ENCODE measurements at places on chromosomes 6 and 20. TPM values are rescaled to one million over a fixed set of nuclear protein-coding genes. Genes with fewer than 3 reads are reported as not detected.

Gene RIMS4
- not detected for total RNA-seq

Gene LBP
- total RNA-seq: not detected

Gene GRM1
- not detected for total RNA-seq

Gene DLK2
- total RNA-seq: 1.5 TPM

GRCh38 chr6:113643407-113643770, 213.8 kb upstream of the MARCKS start:
- H3K36me3 ChIP-seq: no peaks in the 10 kb centered on the region
- H3K4me3 ChIP-seq: no peak overlapping the region
- DNase-seq: no peak
- H3K4me1 ChIP-seq: no peaks in the 10 kb centered on the region
- no peak overlapping the region for H3K27ac ChIP-seq
- peaks cover 2% of the 10 kb centered on the region for H3K27me3 ChIP-seq

DNA sequence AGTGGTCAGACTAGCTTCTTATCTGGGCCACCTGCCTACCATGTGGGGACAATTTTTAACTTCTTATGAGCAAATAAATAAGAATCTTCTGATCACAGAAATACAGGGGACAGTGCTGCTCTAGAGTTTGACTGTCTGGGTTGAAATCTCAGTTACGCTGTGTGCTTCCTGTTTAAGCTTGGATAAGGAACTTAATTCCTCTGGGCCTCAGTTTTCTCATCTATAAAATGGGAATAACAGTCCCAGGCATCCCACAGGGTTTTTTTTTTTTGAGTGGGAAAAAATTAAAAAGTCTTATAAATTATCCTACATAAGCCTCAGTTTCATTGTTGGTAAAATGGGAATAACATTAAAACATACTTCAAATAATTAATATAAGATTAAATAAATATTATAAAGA, 340.9 kb downstream of the ESR1 start:
- H3K4me1 ChIP-seq: peaks cover 6% of the 10 kb centered on the region
- no peak overlapping the region for H3K27ac ChIP-seq
- H3K27me3 ChIP-seq: no peaks in the 10 kb centered on the region
- H3K36me3 ChIP-seq: peaks cover 54% of the 10 kb centered on the region
- H3K4me3 ChIP-seq: no peak overlapping the region
- DNase-seq: no peak

DNA sequence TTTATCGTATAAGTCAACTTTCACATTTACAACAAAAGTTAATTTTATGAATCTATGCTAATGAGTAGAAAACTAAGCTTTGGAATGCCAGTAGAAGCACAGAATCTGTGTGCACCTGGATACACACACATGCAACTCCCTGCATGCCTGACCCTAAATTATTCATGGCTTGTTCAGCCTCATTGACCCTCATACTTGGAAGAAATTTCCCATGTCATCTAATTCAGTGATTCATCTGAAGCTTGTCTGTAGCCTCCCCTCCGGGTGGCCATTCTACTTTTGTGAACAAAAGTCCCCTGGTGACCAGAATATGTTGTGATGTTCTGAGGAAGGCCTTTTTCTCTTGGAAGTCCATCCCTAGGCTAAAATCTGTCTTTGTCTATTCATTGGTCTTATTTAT, 1078.4 kb downstream of the KIF16B start:
- H3K27me3 ChIP-seq: no peaks in the 10 kb centered on the region
- no peaks in the 10 kb centered on the region for H3K4me1 ChIP-seq
- no peak overlapping the region for H3K4me3 ChIP-seq
- H3K27ac ChIP-seq: no peak overlapping the region
- no peak for DNase-seq

DNA sequence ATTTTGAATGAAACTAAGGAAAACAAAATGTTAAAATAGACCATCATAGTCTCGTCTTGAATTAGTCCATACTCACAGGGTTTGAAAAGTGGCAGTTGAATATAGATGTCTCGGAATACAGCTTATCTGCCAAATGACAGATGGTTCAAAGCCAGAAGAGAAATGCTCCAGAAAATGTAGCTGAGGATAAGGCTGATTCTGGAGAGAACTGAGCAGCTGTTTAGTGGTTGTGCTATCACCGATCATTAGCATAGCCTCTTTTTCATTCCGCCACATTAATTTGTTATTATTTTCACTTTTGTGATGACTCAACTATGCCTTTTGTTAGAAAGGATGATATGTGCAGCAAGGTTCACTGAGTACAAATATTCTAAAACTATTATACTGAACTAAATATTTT, 390.2 kb upstream of the MAN1A1 start:
- H3K27ac ChIP-seq: no peak overlapping the region
- H3K4me1 ChIP-seq: no peaks in the 10 kb centered on the region
- H3K4me3 ChIP-seq: no peak overlapping the region
- H3K36me3 ChIP-seq: no peaks in the 10 kb centered on the region

DNA sequence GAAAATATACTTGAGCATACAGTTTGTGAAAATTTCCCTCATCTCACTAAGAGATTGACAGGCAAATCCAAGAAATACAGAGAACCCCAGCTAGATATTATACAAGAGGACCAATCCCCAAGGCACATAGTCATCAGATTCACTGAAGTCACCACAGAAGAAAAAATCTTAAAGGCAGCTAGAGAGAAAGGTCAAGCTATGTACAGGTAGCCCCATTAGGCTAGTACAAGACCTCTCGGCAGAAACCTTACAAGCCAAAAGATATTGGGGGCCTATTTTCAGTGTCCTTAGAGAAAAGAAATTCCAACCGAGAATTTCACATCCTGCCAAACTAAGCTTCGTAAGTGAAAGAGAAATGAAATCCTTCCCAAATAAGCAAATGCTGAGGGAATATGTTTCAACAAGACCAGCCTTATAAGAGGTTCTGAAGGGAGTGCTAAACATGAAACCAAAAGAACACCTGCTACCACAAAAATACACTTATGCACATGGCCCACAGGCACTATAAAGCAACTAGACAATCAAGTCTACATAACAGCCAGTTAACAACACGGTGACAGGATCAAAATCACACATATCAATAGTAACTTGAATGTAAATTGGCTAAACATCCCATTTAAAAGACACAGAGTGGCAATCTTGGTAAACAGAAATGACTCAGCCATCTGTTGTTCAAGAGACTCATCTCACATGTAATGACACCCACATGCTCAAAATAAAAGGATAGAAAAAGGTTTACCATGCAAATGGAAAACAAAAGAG, 96.3 kb downstream of the FHL5 start:
- H3K27me3 ChIP-seq: no peaks in the 10 kb centered on the region
- DNase-seq: no peak
- H3K36me3 ChIP-seq: no peaks in the 10 kb centered on the region
- no peaks in the 10 kb centered on the region for H3K4me1 ChIP-seq
- H3K27ac ChIP-seq: no peak overlapping the region

DNA sequence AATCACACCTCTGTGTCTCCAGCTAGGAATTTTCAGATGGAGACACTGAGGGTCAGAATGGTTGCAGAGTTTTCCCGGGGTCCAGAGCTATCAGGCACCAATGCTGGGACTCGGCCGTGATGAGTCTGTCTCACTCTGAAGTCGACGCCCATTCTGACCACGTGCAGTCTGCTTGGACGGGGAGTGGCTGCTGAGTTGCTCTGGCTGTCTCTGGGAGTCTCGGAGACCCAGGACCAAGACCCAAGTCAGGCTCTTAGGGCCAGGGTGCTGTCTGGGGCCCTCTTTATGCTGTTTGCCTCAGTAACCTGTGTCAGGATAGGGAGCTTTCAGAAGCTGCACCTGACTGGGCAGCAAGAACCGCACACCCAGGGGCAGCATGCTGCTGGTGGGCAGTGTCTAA, 4.6 kb downstream of the IP6K3 start:
- no peak for DNase-seq
- H3K4me3 ChIP-seq: no peak overlapping the region
- no peaks in the 10 kb centered on the region for H3K4me1 ChIP-seq
- H3K27ac ChIP-seq: no peak overlapping the region
- H3K36me3 ChIP-seq: no peaks in the 10 kb centered on the region

DNA sequence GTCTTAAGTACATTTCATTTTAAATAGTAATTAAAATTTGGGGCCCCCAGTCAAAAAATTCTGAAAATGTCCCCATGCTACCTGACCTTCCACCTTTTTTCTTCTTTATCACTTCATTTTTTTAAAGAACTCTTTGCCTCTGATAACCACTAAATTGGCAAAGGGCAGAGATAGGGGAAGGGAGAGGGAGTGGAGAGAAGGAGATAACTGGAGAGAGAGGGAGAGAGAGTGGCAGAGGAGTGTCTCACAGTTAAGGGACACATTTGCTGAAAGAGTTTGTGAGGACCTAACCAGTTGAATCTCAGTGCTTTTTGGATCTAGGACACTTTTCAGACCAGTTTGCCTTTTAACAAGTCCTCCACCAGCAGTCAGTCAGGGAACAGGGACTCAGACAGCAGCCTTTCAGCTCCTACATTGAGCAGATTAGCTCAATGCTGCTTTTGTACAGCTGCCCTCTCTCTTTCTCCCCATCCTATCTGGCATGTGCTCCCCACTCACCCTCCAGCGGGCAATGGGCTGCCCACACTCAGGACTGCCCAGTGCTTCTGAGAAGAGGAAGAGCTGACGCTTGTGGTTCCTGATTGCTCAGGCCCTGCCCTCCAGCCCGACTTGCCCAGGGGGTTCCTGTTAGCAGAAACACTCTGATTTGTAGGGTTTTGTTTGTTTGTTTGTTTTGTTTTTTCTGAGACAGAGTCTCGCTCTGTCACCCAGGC, 14.4 kb downstream of the ARMC2 start:
- H3K27ac ChIP-seq: no peak overlapping the region
- no peak for DNase-seq
- H3K4me1 ChIP-seq: peaks cover 11% of the 10 kb centered on the region
- no peak overlapping the region for H3K4me3 ChIP-seq
- peaks cover 15% of the 10 kb centered on the region for H3K27me3 ChIP-seq

DNA sequence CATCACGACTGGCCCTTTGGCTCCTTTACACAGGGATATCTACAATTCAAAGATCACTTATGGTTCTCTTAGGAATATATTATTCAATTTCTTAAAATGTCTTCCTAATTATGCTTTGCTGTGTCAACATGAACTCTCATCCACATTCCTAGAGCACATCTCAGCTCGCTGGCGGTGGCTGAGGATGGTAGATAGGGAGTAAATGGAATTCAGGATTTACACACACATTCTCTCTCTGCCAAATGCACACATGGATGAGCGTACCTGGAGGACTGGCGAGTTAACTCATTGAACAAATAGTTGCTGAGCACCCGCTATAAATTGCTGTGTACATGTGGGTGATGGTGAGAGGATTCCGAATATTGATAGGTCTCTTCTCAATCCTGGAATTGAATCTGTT, 4.8 kb upstream of the MRPS10 start:
- no peak overlapping the region for H3K4me3 ChIP-seq
- H3K36me3 ChIP-seq: peaks cover 6% of the 10 kb centered on the region
- no peak overlapping the region for H3K27ac ChIP-seq
- no peaks in the 10 kb centered on the region for H3K27me3 ChIP-seq

DNA sequence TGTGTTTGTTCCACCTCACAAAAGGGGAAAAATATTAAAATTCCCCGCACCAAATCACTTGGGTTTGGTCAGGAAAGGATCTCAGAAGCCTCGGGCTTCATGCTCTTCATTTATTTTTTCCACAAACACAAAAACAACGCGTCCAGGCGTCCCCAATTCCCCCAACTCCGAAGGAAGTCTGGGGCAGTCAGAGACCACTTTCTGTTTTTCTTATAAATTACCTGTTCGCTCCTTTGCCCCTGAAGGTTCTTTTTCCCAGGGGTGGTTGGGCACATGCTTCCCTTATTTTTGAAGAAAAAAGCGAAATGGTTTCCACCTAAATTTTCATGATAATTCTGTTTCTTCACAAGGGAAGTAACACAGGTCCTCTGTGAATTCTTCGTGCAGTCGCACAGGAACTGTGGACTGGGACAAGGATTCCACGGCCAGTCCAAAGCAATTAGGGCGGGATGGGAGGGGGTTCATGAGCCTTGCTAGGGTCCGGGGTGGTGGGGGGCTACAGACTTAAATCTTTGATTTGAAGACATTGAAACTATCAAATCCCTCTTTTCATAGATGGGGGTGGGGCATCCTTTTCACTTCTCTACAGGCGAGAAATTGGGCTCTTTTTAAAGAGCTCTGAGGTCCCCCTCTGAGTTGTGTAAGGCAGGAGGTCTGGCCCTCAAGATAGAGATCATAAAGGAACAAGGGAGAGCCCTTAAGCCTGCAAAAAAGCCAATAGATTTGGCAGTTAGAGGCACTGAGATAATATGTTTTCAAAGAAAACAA, 30.5 kb upstream of the HFE start:
- peak overlapping the region; percentile 91 for H3K4me3 ChIP-seq
- peak overlapping the region; percentile 99 for H3K27ac ChIP-seq
- DNase-seq: no peak
- peaks cover 3% of the 10 kb centered on the region for H3K27me3 ChIP-seq
- peaks cover 47% of the 10 kb centered on the region for H3K4me1 ChIP-seq
- no peaks in the 10 kb centered on the region for H3K36me3 ChIP-seq

DNA sequence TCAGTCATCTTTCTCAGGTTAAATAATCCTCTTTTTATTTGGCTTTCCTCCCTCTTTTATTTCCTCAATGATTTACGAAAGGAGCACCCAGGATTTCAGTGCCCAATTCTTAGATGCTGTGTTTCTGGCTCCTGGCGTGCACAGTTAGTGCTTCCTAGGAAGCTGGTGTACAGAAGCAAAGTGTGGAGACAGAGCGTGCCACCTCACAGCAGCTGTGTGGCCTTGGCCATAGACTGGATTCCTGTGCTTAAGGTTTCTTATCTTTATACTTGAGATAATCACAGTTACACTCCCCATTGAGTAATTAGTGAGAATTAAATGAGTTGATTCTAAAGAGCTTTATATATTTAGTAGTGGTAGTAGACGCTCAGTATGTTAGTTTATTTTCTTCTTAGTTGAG, 39.7 kb upstream of the GJA1 start:
- peaks cover 2% of the 10 kb centered on the region for H3K27me3 ChIP-seq
- no peak overlapping the region for H3K27ac ChIP-seq
- DNase-seq: no peak
- no peaks in the 10 kb centered on the region for H3K4me1 ChIP-seq

GRCh38 chr20:62127799-62128198, 5.5 kb downstream of the LSM14B start:
- H3K4me1 ChIP-seq: peaks cover 41% of the 10 kb centered on the region
- no peaks in the 10 kb centered on the region for H3K27me3 ChIP-seq
- H3K27ac ChIP-seq: peak overlapping the region; percentile 50

DNA sequence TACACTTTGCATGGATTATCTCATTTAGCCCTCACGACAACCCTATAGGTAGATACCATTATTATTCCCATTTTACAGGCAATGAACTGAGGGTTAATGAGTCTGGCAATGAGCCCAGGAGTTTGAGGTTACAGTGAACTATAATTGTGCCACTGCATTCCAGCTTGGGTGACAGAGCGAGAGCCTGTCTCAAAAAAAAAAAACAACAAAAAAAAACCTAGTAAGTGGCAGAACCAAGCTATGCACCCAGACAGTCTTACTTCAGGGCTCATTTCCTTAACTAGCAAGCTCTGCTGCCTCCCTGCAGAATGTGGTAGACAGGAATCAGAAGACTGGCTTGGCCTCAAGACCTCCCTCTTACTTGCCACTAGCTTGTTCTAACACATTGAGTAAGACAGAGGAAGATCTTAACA, 71.9 kb upstream of the RREB1 start:
- H3K4me1 ChIP-seq: no peaks in the 10 kb centered on the region
- H3K27me3 ChIP-seq: peaks cover 19% of the 10 kb centered on the region
- no peak for DNase-seq

- peaks cover 14% of the 10 kb centered on the region for H3K36me3 ChIP-seq
- no peak for DNase-seq
- peaks cover 51% of the 10 kb centered on the region for H3K4me1 ChIP-seq
These were observed 1.9 kb downstream of the TMEM30A start for GRCh38 chr6:75282706-75283105.

Data from activated T-helper 1 cell treated with anti-CD3 and anti-CD28 coated beads, Interleukin-12 subunit alpha, Interleukin-12 subunit beta, Interleukin-2, Interleukin-4 antibody, amounts not matched to agents 30 ng/mL and 10 ng/mL and 1 ng/mL, durations not matched to agents 14 hours and 24 hours and 36 hours (primary cell).